ENCODE measurements at places on chromosomes 5 and 9.
A peak's percentile ranks its signal among the peaks of the same experiment; 100 is the strongest.

GRCh38 chr5:40364441-40364840 lies 315.3 kb upstream of the PTGER4 start:
- DNase-seq: no peak

- DNase-seq: no peak
These were observed 206.8 kb upstream of the ITGA1 start for GRCh38 chr5:52580921-52581320.

DNA sequence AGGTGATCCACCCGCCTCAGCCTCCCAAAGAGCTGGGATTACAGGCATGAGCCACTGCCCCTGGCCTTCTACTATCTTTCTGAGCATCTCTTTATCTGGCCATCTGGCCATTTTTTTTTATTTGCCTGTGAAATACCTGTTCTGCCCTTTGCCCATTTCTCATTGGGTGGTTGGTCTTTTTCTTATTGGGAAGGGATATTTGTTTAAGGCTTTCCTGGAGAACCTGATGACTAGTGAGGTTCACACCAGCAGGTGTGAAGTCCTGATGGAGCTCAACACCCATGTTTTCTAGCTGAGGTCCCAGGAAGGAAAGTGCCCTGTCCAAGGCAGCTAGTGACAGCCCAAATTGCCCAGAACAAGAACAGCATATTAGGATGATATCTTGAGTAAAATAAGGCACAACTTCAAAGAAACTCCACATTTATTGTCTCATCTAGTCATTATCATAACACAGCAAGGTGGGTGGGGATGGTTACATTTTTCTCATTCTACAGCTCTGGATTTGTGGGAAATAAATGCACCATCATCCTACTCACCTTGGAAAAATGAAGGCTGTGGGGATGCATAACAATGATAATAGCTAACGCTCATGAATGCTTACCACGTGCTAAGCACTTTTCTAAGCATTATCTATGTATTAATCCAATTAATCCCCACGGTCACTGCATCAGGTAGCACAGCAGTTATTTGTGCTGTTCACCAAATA lies 20.3 kb downstream of the SLC36A3 start:
- DNase-seq: no peak

GRCh38 chr9:76153902-76154629 lies 240.2 kb downstream of the RFK start:
- DNase-seq: no peak

DNA sequence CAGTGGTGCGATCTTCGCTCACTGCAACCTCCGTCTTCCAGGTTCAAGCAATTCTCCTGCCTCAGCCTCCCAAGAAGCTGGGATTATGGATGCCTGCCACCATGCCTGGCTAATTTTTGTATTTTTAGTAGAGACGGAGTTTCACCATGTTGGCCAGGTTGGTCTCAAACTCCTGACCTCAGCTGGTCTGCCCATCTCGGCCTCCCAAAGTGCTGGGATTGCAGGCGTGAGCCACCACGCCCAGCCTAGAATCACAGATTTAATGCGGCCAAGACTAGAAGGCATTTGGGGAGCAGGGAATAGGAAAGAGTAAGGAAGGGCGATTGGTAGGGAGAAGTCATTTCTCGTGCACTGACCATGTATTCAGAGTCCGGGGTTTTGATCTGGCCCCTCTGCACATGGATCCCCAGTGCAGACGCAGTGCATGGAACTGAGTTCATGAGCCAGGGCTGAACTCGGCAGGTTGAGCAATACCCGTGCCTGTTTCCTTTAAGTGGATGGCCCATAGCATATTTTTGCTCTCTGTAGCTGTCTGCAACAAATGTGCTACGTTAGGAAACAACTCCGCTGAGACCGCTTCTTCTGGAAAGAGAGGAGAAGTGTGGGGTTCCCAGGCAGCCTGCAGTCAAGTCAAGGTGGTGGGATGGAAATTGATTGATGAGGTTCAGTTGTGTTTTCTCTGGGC lies 3.4 kb upstream of the HMCN2 start:
- DNase-seq: no peak

GRCh38 chr5:150311015-150311692 lies 8.4 kb upstream of the ARSI start:
- no peak for DNase-seq

DNA sequence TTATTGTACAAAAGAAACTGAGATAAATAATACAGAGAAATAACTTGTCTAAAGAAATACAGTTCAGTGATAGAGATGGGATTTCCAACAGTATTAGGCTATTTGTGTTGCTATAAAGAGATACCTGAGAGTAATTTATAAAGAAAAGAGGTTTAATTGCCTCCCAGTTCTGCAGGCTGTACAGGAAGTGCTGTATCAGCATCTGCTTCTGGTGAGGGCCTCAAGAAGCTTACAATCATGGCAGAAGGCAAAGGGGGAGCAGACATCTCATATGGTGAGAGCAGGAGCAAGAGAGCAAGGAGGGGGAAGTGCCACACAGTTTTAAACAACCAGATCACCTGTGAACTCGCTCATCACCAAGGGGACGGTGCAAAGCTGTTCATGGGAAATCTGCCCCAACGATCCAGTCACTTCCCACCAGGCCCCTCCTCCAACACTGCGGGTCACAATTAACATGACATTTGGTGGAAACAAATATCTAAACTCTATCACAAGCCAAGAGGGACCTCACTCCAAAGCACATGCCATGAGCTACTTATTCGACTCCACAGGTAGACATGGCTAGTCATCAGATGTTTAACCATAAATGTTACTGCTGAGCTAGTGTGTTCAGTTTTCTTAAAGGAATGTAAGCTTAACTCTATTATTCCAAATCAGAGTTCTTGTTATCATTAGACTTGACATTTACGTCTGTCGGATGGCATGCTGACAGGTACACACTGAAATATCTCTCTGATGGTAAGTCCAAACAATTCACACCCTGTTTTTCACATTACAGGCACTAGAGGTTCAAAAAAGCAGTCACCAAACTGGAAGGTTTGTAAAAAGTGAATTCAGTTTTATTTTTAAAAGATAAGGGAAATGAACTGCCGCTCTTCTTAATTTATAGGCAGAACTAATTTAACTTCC lies 82.2 kb downstream of the AUH start:
- DNase-seq: no peak

GRCh38 chr5:116032094-116032517 lies at the start of gene ARL14EPL:
ARL14EPL (plus strand) TSS chr5:116032472; CDS start chr5:116051466, 18,994 bp downstream.
- peak; percentile 19 for DNase-seq

GRCh38 chr9:24844217-24844616 lies 298.5 kb upstream of the IZUMO3 start:
- no peak for DNase-seq

- DNase-seq: no peak
These were observed 137.9 kb downstream of the GABBR2 start for GRCh38 chr9:98570663-98571440.

DNA sequence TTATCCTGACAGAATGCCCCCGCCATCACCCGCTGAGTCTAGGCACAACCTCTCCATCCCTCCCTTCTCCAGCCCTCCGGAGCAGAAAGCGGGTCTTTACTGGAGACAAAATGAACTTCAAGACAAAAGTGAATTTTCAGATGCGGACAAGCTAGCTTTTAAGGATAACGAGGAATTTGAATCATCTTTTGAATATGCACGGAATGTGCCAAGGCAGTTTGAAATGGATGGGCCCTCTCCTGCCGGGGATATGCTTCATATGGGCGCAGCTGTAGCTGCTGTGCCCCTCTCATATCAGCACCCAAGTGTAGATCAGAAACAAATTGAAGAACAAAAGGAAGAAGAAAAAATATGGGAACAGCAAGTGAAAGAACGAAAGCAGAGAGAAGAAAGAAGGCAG lies 37.5 kb downstream of the CPLANE1 start:
- no peak for DNase-seq

DNA sequence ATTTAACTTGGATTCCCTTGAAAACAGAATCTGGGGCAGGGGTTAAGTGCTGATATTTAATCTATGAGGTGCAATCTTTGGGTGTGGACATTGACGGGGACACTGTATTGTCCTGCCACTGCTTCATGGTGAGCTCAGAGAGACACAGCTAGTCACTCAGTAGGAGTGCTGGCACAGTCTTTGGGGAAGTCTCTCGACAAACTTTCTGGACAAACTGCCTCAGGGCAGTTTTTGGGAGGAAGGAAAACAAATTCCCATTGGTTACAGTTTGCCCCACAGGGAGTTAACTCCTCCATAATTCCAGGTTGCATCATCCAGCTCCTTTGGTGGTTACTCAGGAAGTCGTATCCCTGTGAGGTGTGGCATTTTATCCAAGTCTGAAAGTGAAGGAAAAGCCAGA lies 17.9 kb downstream of the HNRNPK start:
- no peak for DNase-seq

- DNase-seq: no peak
These were observed 99.6 kb upstream of the SPEF2 start for GRCh38 chr5:35518104-35518503.

GRCh38 chr5:172410160-172410559 lies 44.2 kb downstream of the SH3PXD2B start:
- no peak for DNase-seq

DNA sequence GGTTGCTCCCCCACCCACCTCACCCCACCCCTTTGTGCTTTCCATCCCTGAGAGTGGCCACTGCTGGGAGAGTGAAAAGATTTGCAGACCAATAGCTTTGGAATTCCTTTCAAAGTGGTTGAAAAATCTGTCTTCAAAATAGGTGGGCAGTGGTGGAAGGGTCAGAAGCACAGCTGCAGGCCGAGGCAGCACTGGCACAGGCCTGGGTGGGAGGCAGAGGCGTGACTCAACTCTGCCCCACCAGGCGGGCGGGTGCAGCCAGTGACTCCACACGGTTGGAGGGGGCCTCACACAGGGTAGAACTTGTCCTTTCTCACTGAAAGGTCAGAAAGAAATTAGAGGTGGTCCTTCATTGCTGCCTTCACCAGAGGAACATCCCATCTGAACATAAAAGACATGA lies 214.9 kb upstream of the TBCA start:
- no peak for DNase-seq

DNA sequence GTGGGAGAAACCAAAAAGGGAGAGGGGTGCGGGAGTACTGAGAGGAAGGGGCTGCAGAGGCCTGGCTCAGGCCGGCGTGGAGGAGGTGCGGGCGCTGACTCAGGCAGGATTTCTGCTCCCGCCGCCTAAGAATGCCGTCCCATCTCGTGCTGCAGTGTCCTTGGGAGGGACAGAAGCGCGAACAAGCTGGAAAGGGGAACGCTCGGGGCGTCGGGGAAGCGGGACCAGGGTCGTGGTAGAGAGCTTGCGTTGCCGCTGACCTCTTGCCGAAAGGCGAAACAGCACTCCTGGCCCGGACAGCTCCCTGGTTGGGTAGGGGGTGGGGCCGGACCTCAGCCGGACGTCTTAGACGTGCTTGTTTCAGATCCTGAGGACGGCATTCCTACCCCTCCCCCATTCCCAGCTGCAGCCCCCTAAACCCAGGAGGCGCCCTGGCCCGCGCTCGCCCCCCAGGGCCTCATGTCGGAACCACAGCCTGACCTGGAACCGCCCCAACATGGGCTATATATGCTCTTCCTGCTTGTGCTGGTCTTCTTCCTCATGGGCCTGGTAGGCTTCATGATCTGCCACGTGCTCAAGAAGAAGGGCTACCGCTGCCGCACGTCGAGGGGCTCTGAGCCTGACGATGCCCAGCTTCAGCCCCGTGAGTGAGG lies 1.1 kb downstream of the RELL2 start:
- DNase-seq: peak; percentile 65

- no peak for DNase-seq
These were observed 87.9 kb upstream of the TRIO start for GRCh38 chr5:14054965-14055963.

- DNase-seq: no peak
These were observed 22.2 kb downstream of the CCDC187 start for GRCh38 chr9:136281421-136282271.

DNA sequence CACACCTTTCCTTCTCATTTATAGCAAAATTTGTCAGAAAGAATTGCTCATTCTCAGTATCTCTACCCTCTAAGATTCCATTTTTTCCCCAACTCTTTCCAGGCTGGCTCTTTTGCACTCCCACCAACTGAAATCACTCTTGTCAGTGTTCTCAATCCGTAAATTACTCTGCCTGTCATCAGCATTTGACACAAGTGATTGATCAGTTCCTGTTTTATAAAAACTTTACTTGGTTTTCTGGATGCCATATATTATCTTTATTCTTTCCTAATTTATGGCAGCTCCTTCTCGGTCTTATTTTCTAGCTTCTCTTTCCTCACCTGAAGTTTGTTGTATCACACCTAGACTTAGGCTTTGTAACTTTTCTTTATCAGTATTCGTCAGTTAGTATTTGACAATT lies 16.4 kb downstream of the DENND4C start:
- DNase-seq: no peak

DNA sequence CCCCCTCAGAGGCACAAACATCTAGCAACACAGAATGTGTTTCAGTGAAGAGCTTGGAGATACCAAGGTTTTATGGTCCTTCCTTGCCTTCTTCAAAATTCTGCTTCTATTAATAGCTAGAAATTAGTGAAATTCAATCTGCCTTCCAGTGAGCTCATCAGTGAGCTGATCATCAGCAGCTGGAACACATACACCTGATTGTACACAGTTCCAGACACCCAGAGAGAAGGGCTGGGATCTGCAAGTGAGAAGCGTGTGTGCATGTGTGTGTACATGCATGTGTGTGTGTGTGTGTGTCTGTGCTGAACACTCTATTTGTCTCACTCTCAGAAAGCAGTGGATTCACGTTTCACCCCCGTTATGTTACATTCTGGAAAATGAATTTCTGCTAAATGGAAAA lies 28.5 kb downstream of the CFAP90 start:
- no peak for DNase-seq

DNA sequence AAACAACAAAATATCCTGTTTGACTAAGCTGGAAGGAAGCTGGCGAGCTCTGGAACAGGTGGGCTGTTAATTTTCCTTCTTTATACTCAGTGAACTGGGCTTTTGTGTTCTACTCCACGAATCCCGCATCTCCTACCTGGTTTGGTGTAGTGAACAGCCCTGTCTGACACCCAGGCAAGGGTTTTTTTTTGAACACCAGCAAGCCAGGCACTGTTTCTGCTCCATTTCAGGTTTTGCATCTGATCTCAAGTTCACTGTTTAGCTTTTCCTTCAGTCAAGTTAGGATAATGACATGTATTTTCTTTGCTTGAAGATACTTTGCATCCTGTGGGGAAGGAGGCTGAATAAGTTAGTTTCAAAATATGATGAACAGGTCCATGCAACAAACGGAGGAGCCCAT lies 204.5 kb downstream of the SEMA6A start:
- no peak for DNase-seq

DNA sequence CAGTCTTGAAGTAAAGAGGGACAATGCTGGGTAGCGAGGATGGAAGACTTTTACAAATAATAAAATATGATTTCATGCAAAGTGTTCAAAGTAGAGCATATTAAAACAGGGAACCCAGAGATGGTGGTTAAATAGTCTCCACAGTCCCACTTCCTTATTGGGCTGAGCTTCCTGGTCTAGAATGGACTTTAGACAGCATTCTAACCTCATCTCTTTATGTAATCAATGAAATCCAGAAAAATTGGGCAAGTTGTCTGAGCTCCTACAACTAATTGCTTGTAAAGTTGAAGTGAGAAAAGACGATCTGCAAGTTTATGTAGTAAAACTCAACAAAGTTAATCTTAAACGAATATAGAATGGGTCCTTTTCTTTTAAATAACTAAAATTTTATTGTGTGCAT lies 328.9 kb downstream of the PJA2 start:
- DNase-seq: no peak
